NCI-H524 (cell line): ENCODE measurements at places on chromosomes 3 and 15.

GRCh38 chr3:133989936-133990702 lies 39.6 kb downstream of the SLCO2A1 start:
- DNase-seq = peak; percentile 97

DNA sequence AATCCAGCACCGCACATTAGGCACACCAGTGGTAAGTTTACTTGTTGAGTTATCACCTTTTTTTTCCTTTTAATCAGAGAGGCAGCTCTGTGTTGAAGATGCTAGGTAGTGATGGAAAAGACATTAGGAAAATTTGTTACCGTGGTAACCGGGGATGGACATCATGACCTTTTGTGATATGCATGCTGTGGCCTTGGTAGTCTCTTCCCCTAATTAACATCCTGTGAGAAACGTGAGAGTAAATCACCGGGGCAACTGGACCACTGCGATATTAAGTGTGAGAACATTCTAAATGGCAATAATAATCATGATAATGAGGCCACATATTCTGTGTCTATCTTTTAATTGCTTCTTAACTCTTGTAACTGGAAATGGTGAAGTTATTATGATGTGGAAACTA lies 362.0 kb downstream of the CACNA2D3 start:
- no peak for DNase-seq

DNA sequence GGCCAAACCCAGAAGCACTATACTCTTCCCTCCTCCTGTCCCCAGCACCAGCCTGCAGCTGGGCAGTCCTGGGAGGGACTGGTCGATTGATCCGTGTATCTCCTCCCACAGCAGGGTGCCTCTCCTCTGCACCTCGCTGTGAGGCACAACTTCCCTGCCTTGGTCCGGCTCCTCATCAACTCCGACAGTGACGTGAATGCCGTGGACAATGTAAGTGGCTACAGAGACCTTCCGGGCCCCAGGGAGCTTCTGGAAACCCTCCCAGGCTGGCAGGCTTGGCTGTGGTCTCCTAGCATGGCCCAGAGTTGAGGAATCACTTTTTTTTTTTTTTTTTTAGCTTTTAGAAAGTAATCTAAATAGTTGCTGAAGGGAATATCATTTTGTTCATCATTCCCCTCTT lies 30.7 kb downstream of the ANKDD1A start:
- no peak for DNase-seq

- DNase-seq = peak; percentile 45
Observed at GRCh38 chr3:104102386-104102785, 1264.3 kb upstream of the ALCAM start.

DNA sequence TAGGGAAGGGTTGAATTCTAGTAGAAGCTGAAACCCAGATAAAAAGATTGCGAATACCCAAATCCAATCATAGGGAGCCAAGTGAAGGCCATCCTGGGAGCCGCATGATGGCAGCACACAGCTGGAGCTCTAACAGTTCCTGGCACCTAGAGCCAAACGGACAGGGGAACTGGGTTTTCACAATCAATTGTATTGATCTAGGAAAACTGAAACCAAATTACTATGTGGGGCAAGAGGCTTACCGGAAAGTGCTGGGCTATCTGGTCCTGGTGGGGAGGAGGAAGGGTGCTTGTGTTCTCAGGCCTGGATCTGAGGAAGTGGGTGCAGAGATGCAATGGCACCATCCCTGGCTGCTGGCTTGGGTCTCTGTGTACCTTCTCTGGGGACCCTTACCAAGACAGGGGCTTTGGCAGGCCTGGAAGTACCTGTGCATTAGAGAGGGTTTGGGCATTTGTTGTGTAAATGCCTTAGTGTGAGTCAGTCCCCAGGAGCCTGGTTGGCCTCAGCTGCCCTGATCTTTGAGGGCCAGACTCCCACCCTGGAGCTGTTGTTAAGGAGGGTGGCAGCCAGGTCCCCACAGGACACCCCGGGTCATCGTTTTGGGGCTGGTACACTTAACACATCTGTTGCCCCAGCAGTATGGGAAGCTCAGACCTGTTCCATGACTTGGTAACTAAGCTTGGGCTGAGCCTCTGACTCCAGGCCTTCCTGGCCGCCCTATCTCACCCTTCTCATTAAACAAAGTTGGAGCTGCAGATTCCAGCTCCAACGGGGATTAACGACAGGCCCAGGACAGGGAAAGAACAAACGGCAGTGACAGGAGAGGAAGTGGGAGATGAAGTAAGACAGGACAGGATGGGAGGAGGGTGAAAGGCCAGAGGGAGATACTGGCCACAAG lies 8.9 kb upstream of the FURIN start:
- no peak for DNase-seq

DNA sequence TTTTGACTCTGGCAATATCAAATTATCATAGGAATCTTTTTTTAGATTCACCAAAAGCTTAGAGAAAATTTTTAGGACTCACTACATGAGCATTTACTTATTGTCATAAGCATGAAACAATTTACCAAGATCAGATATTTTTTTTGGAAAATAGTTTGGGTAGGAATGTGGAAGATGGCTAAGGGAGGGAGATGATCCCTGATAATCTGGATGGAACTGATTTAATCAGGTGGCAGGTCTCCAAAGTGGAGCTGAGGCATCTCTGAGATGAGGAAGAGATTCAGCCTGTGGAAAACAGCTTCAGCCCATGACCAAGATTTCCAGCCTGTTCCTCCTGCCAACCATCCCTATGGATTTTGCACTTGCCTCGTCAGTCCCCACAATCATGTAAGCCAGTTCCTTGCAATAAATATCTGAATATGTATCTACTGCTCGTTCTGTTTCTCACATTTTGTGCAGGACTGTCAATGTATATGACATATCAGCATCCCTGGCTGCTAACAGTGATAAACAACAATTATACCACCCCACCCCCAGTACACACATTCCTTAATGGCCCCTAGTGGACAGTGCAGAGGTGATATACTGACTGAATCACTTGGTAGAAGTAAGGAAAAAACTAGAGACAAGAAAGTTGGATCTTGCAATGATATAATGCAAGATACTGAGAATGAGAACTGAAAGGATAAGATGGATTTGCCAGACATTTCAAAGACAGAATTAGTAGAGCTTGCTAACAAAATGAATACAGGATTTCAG lies 183.8 kb downstream of the NEK10 start:
- no peak for DNase-seq

- DNase-seq = no peak
Observed at GRCh38 chr15:51067510-51067909, 27.2 kb downstream of the TNFAIP8L3 start.

- DNase-seq = peak; percentile 5
Observed at GRCh38 chr3:48338635-48339034, 5.2 kb upstream of the SPINK8 start.

- no peak for DNase-seq
Observed at GRCh38 chr3:47512416-47513124, 942 bp downstream of the ELP6 start.

DNA sequence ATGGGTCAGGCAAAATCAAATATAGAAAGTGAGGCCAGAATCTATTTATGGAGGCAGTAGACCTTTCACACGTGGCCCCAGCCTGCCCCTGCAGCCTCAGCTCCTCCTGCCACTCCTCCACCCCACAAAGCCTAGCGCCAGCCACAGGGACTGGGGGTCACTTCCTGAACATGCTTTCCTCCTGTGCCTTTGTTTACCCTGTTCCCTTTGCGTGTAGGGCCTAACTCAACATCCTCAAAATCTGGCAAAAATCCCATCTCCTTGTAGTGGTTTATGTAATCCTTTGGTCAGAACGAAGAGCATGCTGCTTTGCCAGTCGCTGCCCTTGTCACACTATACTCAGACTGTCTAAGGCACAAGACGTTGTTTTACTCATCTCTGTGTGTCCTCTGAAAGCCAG lies 39.6 kb downstream of the KBTBD12 start:
- DNase-seq = no peak

DNA sequence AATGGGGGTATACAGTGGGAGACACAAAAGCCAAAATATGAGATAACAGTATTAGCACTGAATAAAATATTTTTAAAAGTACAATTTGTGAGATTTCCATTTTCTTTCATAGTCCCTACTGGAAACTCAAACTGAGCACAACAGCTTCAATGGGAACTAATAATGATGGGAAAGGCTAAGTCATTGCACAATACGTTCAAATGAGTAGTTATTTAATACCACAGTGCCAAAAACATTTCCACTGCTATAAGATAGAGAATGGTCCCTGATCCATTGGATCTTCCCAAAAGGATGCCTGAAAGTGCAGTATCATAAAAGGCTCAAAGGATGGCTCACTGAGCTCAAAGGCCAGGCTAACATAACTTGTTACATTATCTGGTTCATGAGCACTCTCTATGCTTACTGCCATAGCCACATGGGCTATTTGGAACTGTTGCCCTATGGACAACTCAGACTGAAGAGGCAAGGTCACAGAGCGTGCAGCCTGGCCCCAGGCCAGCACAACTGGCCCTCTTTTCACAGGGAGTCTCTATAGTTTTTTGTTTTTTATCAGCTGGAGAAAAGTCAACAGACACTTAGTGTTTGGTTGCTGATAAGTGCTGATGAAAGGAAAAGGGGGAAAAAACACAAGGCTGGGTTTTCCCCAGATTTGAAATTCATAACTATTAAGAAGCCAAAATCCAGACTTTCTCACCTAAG lies 54.1 kb upstream of the PPIB start:
- DNase-seq = no peak

GRCh38 chr15:67116742-67117141 lies 51.3 kb downstream of the SMAD3 start:
- no peak for DNase-seq

DNA sequence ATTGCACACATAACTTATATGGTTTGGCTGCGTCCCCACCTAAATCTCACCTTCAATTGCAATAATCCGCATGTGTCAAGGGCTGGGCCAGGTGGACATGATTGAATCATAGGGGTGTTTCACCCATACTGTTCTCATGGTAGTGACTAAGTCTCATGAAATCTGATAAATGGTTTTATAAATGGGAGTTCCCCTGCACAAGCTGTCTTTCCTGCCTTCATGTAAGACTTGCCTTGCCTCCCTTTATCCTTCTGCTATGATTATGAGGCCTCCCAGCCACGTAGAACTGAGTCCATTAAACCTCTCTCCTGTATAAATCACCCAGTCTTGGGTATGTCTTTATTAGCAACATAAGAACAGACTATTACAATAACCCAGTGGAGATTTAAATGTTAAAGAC lies 653.9 kb downstream of the ROBO1 start:
- no peak for DNase-seq

DNA sequence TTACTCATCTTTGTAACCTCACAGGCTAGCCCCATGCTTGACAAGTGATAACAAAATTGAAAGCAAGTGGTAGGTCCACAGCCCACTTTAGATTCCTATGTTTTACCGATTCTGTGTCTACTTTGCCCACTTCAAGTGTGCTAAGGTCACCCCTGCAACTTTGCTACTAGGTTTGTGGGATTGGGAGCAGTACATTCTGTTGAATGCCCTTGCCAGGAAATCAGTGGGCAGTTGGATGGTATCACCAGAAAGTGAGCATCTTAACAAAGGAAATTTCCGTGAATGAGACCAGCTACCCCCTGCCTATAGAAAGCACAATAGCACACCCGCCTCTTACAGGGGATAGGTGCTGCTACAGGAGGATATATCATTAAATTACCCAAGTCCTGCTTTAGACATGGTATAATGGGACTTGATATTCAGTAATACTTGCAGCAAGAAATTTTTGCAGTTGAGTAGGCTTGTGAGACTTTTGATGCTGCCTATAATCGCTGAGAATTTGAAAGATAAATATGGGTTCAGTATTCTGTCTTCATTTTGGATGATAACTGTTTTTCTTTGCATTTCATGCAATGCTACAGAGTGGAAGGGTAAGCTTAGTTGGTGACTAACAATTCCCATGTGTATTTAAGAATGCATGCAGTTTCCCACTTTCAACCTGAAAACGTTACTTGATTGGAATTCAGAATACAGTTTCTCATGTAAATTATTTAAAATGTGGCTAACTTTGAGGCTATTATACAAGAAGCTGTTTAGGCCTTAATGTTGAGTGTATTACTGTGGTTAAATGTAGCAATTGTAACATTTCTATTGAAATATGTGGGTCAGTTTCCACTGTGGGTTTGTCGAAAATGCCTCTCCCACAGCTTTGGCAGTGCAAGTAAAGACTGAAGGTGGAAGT lies 9.5 kb downstream of the EBLN2 start:
- DNase-seq = no peak

GRCh38 chr3:35524856-35525255 lies 114.5 kb upstream of the ARPP21 start:
- no peak for DNase-seq

DNA sequence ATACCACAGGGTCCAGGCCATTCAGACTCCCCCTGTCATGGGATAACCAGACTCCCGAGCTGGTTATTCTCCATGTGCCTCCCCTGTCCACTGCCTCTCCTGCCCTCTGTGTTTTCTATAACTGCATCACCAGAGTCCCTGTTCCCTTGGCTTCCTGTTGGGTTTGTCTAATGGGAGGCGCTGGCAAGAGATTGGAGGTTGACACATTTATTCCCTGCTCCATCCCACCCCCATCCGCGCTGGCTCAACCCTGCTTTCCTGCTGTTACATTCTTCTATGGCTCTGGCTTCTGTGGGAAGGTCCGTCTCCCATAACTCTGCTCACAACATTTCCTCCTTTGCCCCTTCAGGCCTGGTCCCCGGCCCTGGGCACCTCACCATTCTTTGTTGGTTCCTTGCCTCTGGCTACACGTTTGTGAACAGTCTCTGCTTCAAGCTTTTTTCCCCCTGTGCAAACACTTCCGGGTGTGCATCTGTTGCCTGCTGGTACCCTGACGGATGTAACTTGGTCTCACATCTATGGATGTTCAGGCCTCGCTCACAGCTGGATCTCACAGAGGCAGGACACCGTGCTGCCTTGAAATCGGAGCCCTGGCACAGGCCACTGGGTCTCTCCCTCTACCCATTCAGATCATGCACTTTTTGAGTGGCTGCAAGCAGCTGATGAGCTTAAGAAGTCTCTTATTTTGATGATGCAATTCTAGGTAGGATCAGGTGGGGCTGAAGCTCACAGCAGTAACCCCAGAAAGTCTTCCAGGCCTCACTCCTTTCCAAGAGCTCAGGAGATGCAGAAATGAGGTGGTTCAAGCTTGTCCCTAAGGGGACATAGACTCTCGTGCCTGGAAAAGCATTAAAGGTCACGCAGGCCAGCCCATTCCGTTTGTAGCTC lies 68.6 kb upstream of the ATP13A3 start:
- DNase-seq = no peak

GRCh38 chr3:72666447-72666755 lies 181.8 kb downstream of the SHQ1 start:
- no peak for DNase-seq

DNA sequence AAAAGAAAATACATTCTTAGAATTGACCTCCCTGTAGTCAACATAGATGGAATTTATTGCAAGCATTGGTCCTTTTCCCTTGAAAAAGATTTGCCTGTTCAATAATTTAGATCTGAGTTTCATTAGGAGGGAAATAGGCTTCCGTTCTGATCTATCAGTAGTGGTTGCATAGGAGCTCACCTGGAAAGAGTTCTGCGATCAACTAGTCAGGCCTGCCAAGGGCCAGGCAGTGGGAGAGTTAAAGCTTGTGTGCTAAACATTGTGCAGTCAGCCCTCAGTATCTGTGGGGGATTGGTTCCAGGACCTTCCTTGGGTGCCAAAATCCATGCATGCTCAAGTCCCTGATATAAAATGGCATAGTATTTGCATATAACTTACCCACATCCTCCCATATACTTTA lies 29.6 kb upstream of the IDH2 start:
- no peak for DNase-seq
